Mesothelial cell of epicardium (in vitro differentiated cells): ENCODE measurements at places on chromosomes 13 and 19. TPM values are rescaled to one million over a fixed set of nuclear protein-coding genes. Genes with fewer than 3 reads are reported as not detected.

The CNN1 gene
- 27.7 to 30.1 TPM (median 29.6 TPM) in 3 replicates for total RNA-seq

The KCNN4 gene
- 5.4 to 6.4 TPM (median 6.1 TPM) in 3 replicates for total RNA-seq

The MBD3L3 gene
- total RNA-seq, result not detected in 3 replicates

The ACER1 gene
- total RNA-seq, result 0.16 TPM in 1 of 3 replicates, not detected in the others

The ZNF28 gene
- total RNA-seq, result 19.3 to 22.4 TPM (median 22.2 TPM) in 3 replicates

GRCh38 chr19:45908956-45909355 lies 5.6 kb downstream of the NANOS2 start:
- DNase-seq, result no peak

DNA sequence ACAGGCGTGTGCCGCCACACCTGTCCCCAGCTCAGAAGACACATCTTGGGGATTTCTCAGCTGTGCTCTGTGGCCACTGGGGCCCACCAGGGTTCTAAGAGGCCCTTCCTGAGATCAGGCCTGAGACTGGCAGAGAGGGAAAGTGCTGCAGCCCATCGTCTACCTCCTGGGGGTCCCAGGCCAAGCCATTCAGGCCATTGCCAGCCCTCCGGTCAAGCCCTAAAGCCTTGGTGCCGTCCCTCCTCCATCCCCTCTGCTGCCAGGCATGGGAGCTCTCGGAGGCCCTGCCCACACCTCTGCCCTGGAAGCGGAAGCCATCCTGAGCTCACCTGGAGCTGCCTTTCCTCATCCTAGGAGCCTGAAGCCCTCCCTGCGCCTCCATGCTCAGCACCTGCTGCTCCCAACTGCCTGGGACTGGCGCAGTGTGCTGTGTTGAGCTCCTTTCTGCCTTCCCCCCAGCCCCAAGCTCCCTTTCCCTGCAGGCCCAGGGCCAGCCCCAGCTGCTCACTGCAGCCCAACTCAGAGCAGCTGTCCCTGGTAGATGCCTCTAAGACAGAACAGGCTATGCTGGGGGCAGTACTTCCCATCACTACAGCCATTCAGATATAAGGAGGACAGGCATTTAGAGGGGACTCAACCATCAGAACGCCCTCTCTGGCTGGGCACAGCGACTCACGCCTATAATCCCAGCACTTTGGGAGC lies 2.9 kb downstream of the SLC7A9 start:
- DNase-seq, result no peak

- DNase-seq, result no peak
Measured at GRCh38 chr19:11223200-11223599, 16.2 kb upstream of the ANGPTL8 start.

DNA sequence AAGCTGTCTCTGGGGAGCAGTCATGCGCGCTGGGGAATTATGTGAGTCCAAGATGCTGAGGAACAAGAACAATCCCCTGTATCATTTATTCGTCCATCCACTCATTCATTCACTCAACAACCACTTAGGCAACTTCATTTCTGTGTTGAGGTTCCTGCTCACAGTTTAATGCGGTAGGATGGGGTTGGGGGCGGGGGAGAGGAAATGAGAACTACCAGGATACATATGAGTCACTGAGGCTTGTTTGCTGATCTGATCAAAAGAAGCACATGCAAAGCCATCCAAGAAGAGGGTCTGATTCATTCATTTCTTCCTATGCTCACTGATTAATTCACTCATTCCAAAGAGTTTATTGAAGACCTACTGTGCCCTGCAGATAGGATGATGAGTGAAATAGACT lies 20.9 kb downstream of the ZNF536 start:
- no peak for DNase-seq

DNA sequence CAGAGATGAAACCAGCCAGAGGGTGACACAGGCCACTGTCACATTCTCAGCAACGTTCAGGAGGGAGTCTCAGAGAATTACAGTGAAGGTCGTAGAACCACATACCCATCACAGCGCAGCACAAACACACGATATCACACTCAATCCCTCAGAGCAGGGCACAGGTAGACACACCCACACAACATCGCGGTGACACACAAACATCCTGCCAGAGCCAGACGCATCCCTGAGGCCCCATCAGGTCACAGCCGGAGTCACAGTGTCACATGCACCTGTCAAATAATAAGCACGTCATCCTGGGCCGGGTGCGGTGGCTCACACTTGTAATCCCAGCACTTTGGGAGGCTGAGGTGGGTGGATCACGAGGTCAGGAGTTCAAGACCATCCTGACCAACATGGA lies 17.5 kb downstream of the ELAVL3 start:
- DNase-seq, result no peak

DNA sequence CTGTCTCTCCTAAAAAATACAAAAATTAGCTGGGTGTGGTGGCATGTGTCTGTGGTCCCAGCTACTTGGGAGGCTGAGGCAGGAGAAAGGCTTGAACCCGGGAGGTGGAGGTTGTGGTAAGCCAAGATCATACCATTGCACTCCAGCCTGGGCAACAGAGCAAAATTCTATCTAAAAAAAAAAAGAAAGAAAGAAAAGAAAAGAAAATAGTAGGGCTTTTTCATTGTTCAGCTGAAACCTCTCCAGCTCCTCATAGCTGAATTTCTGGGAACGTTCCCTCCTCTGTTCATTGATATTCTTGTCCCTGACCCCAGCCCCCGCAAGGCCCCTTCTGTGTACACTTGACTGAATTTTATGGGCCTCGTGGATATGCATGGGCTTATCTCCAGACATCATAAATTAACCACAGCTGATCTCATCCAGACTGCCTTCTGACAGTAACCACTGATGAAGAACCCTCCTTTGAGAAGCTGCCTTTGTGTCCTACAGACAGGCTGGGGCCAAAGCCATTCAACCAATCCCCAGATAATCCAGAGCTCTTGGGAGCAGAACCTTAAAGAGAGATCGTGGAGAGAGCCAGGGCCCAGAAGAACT lies at the start of gene ELSPBP1:
Gene ELSPBP1, plus strand, starts transcription at position 424 of the 594 bp plus-strand sequence. CDS start 14,036 bp downstream, outside the sequence.
- no peak for DNase-seq

DNA sequence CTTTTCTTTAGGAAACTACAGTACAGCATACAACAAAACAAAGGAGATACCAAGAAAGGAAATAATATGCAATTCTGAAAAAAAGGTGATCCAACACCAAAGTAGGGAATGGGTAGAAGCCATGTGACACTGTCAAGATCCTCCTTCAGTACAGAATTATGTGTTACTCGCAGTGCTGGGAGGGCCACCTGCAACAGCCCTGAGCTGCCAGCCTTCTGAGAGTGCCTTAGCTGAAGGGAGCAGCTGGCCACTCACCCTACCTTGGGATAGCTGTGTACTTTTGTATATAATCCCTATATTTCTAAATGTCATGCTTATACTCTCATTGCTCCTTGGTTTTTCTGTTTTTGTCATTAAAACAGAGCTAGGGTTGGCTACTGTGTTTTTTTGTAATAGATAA lies 1518.2 kb upstream of the PCDH20 start:
- no peak for DNase-seq

- no peak for DNase-seq
Measured at GRCh38 chr13:54016542-54016941, 987.9 kb downstream of the OLFM4 start.

DNA sequence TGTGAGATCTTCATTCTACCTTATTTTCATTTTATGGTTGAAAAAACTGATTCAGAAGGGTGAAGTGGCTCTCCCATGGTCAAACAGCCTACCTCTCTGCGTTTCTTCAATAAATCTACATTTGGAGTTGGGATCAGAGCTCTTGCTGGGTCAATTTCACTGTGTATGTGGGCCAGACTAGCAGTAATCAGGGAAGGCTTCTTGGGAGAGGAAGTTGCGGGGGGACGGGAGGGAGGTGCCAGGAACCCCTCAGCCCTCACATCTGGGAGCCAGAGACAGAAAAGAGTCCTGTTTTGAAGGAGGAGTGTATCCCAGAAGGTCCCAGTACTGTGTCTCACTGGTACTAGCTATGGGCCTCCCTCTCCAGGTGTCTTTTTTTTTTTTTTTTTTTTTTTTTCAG lies 934 bp downstream of the KXD1 start:
- DNase-seq, result no peak

DNA sequence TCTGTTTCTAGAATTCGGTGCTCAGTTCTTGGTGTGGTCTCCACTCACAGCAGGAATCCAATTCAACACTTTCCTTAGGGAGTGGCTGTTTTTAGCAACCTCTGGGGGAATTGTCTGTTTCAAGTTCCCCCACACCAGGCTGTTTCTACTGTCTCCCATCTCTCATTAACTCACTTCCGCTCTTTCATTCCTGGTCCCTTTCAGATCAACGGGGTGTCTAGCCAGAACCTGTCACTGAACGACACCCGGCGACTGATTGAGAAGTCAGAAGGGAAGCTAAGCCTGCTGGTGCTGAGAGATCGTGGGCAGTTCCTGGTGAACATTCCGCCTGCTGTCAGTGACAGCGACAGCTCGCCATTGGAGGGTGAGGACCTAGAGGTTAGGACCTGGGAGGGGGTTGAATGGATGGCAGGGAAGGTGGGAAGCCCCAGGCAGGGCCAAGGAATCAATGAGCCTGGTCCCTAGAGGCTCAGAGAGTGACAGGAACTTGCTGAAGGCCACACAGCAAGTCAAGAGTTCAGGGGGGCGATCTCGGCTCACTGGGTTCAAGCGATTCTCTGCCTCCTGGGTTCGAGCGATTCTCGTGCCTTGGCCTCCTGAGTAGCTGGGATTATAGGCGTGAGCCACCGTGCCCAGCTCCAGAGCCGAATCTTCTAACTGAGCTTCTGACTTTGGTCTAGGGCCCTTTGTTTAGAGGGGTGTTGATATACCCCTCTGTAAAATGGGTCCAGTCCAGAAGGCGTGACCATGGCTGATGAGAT lies 25.5 kb downstream of the TJP3 start:
- no peak for DNase-seq

GRCh38 chr19:38512277-38512676 lies 78.8 kb downstream of the RYR1 start:
- DNase-seq, result no peak

DNA sequence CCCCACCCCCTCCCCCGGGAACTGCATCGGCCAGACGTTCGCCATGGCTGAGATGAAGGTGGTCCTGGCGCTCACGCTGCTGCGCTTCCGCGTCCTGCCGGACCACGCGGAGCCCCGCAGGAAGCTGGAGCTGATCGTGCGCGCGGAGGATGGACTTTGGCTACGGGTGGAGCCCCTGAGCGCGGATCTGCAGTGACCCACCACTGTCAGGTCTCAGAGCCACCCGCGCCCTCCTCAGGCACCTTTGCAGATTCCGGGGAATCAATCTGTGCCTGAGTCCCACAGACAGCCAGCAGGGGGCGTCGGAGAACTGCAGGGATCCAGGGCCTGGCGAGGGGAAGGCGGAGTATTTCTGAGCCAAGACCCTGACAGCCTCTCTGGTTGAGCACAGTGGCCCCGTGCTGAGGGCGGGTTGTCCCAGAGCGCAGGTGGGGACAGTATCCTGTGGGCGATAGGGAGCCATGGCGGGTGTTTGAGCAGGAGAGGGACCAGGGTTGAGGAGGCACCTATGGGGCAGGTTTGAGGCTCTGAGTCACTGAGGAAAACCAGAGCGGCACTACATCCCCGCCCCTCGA lies 30.4 kb upstream of the CYP4F8 start:
- no peak for DNase-seq

- DNase-seq, result no peak
Measured at GRCh38 chr13:95533545-95534160, 18.9 kb upstream of the CLDN10 start.

DNA sequence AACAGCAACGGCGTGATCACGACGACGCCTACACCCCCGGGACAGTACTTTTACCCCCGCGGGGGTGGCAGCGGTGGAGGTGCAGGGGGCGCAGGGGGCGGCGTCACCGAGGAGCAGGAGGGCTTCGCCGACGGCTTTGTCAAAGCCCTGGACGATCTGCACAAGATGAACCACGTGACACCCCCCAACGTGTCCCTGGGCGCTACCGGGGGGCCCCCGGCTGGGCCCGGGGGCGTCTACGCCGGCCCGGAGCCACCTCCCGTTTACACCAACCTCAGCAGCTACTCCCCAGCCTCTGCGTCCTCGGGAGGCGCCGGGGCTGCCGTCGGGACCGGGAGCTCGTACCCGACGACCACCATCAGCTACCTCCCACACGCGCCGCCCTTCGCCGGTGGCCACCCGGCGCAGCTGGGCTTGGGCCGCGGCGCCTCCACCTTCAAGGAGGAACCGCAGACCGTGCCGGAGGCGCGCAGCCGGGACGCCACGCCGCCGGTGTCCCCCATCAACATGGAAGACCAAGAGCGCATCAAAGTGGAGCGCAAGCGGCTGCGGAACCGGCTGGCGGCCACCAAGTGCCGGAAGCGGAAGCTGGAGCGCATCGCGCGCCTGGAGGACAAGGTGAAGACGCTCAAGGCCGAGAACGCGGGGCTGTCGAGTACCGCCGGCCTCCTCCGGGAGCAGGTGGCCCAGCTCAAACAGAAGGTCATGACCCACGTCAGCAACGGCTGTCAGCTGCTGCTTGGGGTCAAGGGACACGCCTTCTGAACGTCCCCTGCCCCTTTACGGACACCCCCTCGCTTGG lies 966 bp downstream of the JUNB start:
- DNase-seq, result no peak

- DNase-seq, result no peak
Measured at GRCh38 chr13:58883405-58883804, 1251.9 kb downstream of the PCDH17 start.

GRCh38 chr13:98461486-98462240 lies 115.2 kb downstream of the STK24 start:
- DNase-seq, result no peak

- no peak for DNase-seq
Measured at GRCh38 chr13:109804654-109805053, 18.3 kb upstream of the IRS2 start.
